ENCODE measurements at places on chromosomes 6 and 20.

GRCh38 chr6:168216751-168217191 is 102.8 kb downstream of the DACT2 start:
- DNase-seq, result no peak

DNA sequence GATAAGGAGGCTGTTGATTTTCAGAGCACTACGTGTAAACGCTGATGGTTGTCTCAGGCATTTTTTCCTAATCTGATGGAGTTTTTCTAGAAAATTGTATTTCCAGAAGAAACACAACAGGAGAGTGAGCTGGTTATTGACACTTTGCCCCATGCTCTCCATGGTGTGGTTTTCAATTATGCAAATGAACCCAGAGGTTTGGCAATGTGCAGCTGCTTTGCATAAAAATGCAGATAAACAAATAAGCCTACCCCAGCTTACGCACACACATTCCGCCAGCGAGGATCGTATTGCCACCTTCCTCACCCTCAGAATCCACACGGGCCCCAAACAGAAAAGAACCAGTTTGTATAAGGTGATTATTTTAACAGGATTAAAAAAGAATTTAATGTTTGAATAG is 45.1 kb upstream of the FRMD1 start:
- DNase-seq, result no peak

DNA sequence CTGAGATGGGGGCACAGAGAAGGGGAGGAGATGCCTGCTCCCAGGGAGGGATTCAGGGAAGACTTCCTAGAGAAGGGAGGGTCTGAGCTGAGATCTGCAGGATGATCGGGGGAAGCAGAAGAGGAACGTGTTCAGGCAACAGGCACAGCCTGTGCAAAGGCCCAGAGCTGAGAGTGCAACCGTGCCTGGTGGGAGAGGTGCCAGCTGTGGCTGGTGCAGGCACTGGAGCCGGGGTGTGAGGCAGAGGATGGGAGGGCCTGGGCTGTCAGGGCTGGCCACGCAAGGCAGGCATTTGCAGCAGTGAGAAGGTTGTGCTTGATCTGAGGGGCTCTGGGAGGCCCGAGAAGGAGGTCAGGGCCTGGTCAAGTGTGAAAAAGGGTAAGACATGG is 27.7 kb downstream of the PTGIS start:
- no peak for DNase-seq

- no peak for DNase-seq
These were observed 13.2 kb upstream of the NEDD9 start for GRCh38 chr6:11245381-11246256.

DNA sequence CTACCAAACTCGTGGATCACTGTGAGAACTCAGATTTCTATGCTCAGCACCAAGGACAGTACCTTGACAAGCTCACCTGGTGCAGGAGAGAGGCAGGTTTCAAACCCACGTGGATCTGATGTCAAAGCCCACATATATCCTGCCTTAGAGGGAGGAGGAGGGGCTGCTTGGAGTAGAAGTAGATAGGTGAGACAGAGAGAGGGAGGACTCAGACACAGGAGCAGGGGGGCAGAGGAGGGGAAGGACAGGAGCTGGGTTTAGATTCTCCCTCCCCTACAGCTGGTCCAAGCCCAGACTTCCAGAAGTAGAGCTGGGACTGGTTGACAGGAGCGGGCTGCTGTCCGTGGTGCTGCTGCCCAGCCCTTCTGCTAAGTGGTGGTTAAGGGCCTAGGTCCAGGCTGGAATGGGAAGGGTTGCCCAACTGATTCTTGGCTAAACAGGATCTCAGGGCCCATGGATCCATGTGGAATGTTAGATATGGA is 77.5 kb downstream of the CDH22 start:
- DNase-seq, result no peak

DNA sequence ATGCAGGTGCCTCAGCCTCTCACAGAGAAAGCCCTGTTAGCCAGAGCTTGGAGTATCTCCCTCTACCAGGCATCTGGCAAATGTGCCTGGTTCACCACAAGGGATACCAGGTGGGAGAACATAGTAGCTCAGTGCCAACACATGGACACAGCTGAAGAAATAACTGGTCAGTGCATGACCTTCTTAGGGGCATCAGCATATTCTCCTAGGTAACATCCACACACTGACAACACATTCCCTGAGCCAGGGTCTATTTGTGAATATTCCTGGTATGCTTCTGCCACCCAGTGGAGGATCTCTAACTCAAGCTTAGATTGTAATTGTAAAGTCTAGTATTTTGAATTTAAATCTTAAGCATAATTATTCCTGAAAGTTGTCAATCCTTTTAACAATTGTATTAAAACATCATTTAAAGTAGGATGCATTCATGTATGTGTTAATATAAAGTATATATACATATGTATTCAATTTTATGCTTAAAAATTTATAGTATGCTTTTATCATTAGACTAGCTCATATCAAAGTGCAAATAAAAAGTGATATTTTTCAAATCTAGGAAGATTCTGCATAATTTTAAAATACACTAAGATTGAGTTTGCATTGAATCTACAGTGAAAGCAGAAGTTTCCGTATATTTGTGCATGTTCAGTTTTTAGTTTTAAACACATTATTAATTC is 45.3 kb upstream of the COL21A1 start:
- DNase-seq, result peak; percentile 23

DNA sequence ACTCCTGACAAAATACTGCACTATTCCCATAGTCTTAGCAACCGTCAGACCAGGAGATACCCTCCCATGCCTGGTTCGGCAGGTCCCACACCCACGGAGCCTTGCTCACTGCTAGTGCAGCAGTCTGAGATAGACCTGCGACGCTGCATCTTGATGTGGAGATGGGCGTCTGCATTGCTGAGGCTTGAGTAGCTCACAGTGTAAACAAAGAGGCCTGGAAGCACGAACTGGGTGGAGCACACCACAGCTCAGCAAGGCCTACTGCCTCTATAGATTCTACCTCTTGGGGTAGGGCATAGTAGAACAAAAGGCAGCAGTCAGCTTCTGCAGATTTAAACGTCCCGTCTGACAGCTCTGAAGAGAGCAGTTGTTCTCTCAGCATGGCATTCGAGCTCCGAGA is 25.4 kb downstream of the TMEM244 start:
- DNase-seq, result no peak

- no peak for DNase-seq
These were observed 129.5 kb upstream of the CEP162 start for GRCh38 chr6:84356907-84357306.

DNA sequence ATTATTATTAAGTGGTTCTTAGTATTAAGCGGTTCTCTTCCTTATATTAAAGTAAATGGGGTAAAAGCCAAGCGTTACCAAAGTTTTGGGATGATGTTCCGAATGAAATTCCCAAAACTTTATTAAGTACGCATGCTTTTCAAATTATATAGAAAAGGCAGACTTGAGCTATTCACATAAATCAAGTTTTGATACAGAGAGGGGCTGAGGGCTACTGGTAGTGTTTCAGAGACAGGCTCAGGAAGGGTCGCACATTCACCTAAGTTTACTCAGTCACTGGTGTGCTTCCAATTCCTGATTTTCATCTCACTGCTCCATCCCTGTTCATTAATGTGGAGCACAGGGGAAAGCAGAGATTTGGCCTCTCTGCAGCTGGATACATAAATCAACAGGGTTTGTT is 652.2 kb downstream of the QKI start:
- no peak for DNase-seq

- no peak for DNase-seq
These were observed 165.0 kb downstream of the SMOC2 start for GRCh38 chr6:168605964-168606363.

DNA sequence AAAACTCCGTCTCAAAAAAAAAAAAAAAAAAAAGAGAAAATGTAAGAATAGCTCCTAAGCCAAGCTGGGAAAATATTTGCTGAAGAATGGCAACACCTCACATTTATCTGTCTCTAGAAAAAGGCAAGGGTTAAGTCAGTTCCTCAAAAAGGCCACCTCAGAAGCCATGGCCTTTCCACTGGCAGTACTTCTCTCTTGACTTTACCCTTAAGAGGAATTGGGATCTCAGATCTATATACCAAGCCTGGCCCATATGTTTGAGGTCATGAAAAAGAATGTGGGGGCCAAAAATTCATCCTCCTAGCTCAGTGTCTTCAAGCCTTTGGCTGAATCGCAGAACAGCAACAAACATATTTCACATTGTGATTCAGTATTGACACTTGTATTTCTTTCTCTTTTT is 10.9 kb upstream of the NCOA3 start:
- no peak for DNase-seq

DNA sequence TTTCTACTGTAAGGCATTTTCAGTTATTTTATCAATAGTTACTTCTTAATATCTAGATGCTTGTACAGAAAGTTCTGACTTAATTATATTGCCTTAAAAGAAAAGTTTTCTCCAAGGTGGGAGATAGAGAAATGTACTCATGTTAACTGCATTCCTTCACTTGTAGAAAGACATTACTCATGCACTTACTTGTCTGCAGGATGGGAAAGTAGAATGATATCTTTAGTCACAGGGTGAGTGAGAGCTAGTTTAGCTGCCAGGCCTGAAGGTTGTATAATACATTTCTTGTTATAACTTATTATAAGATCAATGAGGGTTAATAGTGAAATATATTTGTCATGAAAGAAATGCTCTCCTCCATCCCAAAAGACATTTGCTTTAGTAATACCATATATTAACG is 92.1 kb downstream of the CRYBG1 start:
- no peak for DNase-seq

DNA sequence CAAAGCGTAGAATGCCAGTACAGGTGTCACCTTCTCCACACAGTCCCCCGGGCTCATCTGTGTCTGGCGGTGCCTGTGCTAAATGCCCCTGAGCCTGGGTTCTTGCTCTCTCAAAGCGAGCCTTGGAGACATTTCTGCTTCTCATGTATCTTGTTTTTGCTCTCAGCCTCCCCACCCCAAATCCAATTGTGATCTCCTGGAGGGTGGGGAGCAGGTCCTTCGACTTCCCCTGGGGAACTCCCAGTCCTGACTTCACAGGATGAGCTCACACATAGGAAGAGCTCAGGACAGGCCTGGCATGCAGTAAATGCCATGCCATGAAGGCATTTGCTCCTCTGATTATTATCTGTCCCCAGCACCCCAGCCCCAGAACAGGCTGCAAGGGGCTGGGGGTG is 58.1 kb downstream of the NOL4L start:
- no peak for DNase-seq

DNA sequence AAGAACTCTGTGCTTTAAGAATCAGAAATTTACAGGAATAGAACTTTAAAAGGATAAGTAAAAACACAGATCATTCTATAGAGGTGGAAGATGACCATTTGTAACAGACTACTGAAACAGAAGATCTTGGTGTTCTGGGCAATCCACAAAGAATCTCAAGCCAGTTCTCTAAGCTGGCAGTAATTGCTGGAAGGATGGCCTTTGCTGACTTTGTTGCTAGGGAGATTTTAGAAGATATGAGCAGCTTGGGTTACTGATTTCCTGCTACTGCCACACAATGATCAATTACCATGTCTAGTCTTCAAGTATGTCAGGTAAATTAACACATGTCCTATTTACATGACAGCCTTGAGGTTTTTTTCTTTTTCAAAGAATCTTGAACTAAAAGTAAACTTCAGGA is 31.1 kb downstream of the SNAP91 start:
- no peak for DNase-seq

GRCh38 chr6:3520281-3521230 is 63.7 kb upstream of the SLC22A23 start:
- no peak for DNase-seq

DNA sequence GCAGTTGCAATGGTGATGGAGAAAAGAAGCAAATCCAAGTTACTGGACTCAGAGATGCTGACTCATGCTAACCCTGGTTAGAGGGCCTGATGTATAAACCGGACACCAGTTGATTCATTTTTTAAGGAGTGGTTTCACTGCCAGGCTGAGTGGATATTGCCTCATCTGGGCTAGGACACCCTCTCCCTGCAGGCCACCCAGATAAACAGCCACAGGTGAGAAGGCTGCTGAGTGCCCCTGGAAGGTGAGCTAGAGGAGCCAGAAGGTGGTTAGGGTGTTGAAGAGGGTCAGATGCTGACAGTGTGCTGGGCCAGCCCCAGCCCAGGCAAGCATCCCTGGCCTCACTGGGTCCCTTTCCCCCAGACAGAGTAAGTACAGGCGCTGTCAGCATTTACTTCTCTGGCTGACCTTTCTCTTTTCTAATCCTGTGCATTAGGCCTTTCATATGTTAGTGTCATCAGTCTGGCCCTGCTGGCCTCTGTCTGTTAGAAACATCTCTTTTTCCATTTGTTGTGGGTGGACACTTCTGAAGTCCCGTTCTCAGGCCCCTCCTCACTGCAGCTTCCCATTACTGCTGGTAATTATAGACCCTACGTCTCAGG is 13.5 kb downstream of the EPB41L1 start:
- no peak for DNase-seq

DNA sequence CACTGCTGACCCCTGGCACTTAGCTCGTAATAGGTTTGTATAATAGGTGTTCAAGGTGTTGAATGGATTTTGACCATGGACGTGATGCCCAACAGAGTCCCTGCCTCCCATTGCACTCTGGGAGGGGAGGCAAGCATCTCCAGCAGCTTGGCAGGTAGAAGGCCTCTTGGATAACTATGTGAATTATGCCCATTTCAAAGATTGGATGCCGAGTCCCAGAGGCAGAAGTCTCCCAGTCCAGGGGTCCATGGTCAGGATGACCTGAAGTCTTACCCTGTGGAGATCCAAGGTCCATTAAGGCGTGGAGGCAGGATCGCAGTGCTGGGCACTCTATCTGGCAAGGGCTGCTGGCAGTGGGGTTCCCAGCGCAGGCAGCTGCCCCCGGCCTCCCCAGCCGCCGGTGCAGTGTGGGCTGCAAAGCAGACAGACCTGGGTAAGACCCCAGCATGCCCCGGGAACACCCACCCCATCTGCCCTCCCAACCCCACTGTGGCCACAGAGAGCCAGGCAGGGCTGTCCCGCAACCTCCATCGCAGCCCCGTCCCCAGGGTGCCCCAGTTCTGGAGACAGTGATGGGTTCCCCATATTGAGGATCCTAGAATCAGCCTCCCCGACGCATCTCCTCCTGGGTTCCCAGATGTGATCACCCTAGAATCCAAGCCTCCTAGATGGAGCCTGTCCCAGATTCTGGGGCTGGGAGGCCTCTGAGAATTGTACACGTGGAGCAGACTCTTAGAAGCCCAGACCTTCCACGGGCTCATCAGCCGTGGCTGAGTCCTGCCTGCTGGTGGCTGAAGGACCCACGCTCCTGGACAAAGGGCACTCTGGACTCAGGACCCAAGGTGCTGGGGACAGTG is 44.6 kb downstream of the APCDD1L start:
- DNase-seq, result no peak

GRCh38 chr20:63329331-63330083 is 31.6 kb downstream of the CHRNA4 start:
- no peak for DNase-seq

GRCh38 chr20:51631953-51632352 is 89.4 kb upstream of the NFATC2 start:
- DNase-seq, result no peak

- DNase-seq, result no peak
These were observed 13.0 kb downstream of the ZHX3 start for GRCh38 chr20:41304424-41305079.
